ENCODE measurements at places on chromosomes 2 and 18. TPM values are rescaled to one million over a fixed set of nuclear protein-coding genes. Genes with fewer than 3 reads are reported as not detected.
A peak's percentile ranks its signal among the peaks of the same experiment; 100 is the strongest.

Gene ASPRV1
- total RNA-seq, result 0.74 TPM

Gene PCGF1
- total RNA-seq, result 28.5 TPM

- no peak for DNase-seq
- H3K4me3 ChIP-seq, result no peak overlapping the region
- H3K27me3 ChIP-seq, result peaks cover 8% of the 10 kb centered on the region
- H3K4me1 ChIP-seq, result no peaks in the 10 kb centered on the region
These were observed 239.4 kb upstream of the TANK start for GRCh38 chr2:160920791-160921303.

DNA sequence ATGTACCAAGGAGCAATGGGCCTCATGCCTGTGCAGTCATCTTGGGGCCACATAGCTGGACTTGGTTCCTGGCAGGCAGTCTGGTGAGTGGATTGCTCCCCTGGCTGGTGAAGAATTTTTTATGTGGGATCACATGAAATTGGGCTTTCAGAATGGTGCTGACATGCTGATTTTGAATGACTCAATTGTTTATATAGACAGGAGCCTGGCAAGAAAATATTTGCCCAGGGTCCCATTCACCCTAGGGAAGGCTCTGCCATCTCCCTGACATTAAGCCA is 266.9 kb downstream of the DYSF start:
- DNase-seq, result no peak
- H3K27ac ChIP-seq, result no peak overlapping the region

Gene UGT1A3
- total RNA-seq, result not detected

- no peaks in the 10 kb centered on the region for H3K27me3 ChIP-seq
- DNase-seq, result no peak
- H3K36me3 ChIP-seq, result peaks cover 43% of the 10 kb centered on the region
These were observed 656.1 kb downstream of the RNF144A start for GRCh38 chr2:7573166-7573825.

GRCh38 chr18:23977719-23978483 is 36.7 kb upstream of the TTC39C start:
- no peaks in the 10 kb centered on the region for H3K27me3 ChIP-seq
- peaks cover 31% of the 10 kb centered on the region for H3K4me1 ChIP-seq
- H3K36me3 ChIP-seq, result peaks cover 20% of the 10 kb centered on the region
- peak overlapping the region; percentile 78 for H3K27ac ChIP-seq
- H3K4me3 ChIP-seq, result no peak overlapping the region

- H3K27me3 ChIP-seq, result no peaks in the 10 kb centered on the region
- H3K27ac ChIP-seq, result no peak overlapping the region
- peaks cover 3% of the 10 kb centered on the region for H3K4me1 ChIP-seq
- no peaks in the 10 kb centered on the region for H3K36me3 ChIP-seq
- no peak overlapping the region for H3K4me3 ChIP-seq
These were observed 606 bp upstream of the TOGARAM2 start for GRCh38 chr2:28980368-28981015.

DNA sequence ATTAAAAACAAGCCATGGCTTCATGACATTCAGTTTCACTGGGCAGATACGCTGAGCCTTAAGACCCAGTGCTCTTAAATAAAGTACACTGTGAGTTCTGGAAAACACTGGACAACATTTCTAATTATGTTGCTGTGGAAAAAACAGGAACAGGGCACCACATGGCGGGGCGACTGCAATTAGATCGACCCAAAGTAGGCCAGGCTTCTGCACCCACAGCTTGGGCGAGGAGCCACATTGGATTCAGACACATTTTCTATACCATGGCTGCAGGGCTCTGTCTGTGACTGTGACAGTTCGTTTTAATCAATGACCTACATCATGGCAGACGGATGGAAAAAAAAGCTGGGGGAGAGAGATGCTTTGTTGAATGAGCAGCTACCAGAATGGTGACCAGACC is 227.2 kb upstream of the HS6ST1 start:
- H3K27ac ChIP-seq, result no peak overlapping the region
- no peaks in the 10 kb centered on the region for H3K36me3 ChIP-seq
- DNase-seq, result no peak
- no peaks in the 10 kb centered on the region for H3K4me1 ChIP-seq
- H3K27me3 ChIP-seq, result no peaks in the 10 kb centered on the region

- H3K36me3 ChIP-seq, result no peaks in the 10 kb centered on the region
- DNase-seq, result no peak
- no peak overlapping the region for H3K27ac ChIP-seq
These were observed 1237.6 kb upstream of the LRRTM1 start for GRCh38 chr2:81542119-81542518.

DNA sequence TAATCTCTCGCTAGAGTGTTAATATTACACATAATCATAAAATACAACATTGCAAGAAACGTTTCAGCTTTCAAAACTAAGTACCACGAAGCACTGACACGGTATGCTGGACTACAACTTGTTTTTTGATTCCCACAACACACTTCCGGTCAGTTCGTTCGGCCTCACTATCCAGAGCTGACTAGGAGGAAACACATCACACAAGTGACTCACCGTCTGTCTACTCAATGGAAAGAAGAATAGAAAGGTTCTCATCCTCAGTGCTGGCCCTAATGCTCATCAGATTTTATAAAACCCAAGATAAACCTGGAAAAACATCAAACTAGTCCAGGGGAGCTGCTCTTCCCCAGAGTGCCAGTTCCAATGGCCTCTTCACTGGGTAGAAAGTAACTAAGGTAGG is 42.9 kb downstream of the ZNF385B start:
- H3K4me1 ChIP-seq, result no peaks in the 10 kb centered on the region
- no peak overlapping the region for H3K4me3 ChIP-seq
- peaks cover under 1% of the 10 kb centered on the region for H3K27me3 ChIP-seq
- no peaks in the 10 kb centered on the region for H3K36me3 ChIP-seq
- no peak for DNase-seq

- peaks cover 22% of the 10 kb centered on the region for H3K27me3 ChIP-seq
- H3K4me3 ChIP-seq, result no peak overlapping the region
- H3K4me1 ChIP-seq, result no peaks in the 10 kb centered on the region
- DNase-seq, result no peak
These were observed 46.2 kb upstream of the NEDD4L start for GRCh38 chr18:57997820-57998219.

Gene OR6B2
- total RNA-seq, result not detected

- H3K27ac ChIP-seq, result no peak overlapping the region
- DNase-seq, result no peak
- H3K27me3 ChIP-seq, result no peaks in the 10 kb centered on the region
These were observed 138.3 kb downstream of the PXDN start for GRCh38 chr2:1606046-1606400.

Gene COL4A4
- not detected for total RNA-seq

Gene DCDC2C
- not detected for total RNA-seq

- H3K27me3 ChIP-seq, result peaks cover 3% of the 10 kb centered on the region
- no peak for DNase-seq
- peaks cover 5% of the 10 kb centered on the region for H3K4me1 ChIP-seq
- no peak overlapping the region for H3K4me3 ChIP-seq
These were observed 423.6 kb upstream of the POU3F3 start for GRCh38 chr2:104430359-104430740.

Gene ROCK1
- total RNA-seq, result 69.4 TPM

DNA sequence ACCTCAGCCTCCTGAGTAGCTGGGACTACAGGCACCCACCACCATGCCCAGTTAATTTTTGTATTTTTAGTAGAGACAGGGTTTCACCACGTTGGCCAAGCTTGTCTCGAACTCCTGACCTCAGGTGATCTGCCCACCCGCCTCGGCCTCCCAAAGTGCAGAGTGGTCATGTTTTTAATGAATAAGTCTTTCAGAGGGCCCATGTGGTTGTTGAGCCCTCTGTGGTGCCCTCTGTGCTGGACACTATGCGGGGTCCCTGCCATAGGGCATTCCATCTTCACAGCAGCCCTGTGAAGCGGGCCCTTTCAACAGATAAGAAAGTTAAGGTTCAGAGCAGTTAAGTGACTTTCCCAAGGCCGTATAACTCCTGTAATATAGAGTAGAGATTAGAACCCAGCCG is 25.9 kb downstream of the MYO7B start:
- no peak overlapping the region for H3K4me3 ChIP-seq
- H3K4me1 ChIP-seq, result peaks cover 20% of the 10 kb centered on the region
- H3K36me3 ChIP-seq, result peaks cover 11% of the 10 kb centered on the region
- H3K27ac ChIP-seq, result no peak overlapping the region

DNA sequence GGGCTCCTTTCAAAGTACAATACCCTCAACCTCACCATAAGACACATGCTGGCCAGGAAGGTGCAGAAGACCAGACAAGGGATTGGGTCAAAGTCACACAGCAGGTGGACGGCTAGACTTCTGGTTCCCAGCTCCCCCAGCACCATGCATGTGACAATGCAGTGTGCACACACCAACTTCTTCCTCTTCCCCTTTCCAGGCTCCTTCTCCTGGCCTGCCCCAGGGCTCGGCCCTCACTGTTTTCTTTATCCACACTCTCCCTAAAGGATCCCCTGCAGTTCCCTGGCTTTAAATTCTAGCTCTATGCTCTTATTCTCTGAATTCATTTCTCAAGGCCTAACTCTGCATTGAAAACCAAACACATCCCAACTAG is 82.3 kb downstream of the LOXHD1 start:
- no peaks in the 10 kb centered on the region for H3K36me3 ChIP-seq
- H3K4me1 ChIP-seq, result no peaks in the 10 kb centered on the region
- H3K4me3 ChIP-seq, result no peak overlapping the region
- H3K27ac ChIP-seq, result no peak overlapping the region
- H3K27me3 ChIP-seq, result no peaks in the 10 kb centered on the region

DNA sequence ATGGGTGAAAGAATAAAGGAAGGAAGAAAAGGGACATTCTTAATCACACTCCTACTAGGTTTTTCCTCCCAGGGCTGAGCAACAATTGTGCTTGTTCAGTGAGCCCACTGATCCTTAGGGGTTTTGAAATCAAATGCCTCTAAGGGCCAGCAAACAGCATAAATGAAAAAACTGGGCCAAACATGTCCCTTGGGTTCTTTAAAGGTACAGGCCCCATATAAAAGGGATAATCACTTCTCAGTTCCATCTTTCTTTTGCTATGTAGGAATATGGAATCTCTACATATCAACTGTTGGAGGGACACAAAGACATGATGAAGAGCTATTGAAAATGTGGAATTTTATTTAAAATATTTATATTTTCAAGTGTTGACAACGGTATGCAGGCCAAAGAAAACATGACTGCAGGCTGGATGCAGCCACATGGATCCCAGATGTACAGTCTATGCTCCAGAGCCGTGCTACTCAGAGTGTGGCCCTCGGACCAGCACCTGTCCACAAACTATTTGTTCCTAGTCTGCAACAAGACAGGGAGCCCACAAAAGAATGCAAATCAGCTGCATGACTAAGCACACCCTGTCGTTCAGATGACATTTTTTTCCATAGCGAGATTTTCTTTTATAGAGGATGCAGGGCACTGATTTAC is 110.0 kb downstream of the CDH20 start:
- H3K27me3 ChIP-seq, result no peaks in the 10 kb centered on the region
- H3K4me1 ChIP-seq, result no peaks in the 10 kb centered on the region
- H3K4me3 ChIP-seq, result no peak overlapping the region

All from activated CD8-positive, alpha-beta T cell treated with anti-CD3 and anti-CD28 coated beads, Interleukin-2, amount 10 ng/mL, durations not matched to agents 7 days and 5 days (primary cell).